ENCODE measurements at places on chromosomes 6 and 20.
A peak's percentile ranks its signal among the peaks of the same experiment; 100 is the strongest.

DNA sequence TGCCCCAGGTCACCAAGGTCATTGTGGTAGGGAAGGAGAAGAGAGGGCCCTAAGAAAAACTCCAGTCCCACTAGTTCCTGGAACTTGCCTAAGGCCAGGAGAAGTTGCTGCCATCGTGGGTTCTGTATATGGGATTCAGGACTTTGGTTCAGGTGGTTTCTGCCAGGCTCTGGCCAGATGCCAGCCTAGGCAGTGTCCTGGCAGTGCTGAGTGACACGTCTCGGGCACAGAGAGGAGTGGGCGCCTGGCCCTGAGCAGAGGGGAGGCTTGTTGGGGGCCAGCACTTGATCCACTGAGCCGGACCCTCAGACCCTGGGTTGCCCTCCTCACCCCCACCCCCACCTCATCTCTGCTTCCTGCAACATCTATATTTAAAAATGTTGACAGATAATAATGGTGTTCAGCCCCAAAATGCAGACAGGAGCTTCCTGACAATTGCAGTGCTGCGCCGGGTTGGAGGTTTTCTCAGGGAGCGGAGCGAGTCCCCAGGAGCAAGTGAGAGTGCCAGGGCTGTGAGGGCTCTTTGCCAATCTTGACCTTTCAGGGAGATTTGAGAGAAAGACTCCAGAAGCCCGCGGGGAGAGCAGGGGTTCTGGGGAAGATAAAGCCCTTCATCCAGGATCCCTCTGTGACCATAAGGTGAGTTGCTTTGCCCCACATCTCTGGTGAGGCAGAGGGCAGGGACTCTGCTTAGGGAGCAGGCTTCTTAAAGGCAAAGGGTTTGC lies 71.9 kb downstream of the PHACTR3 start:
- no peak for DNase-seq

- DNase-seq, result no peak
Measured at GRCh38 chr6:56690519-56691285, 48.0 kb upstream of the DST start.

- no peak for DNase-seq
Measured at GRCh38 chr20:36756496-36756895, 10.6 kb upstream of the NDRG3 start.

DNA sequence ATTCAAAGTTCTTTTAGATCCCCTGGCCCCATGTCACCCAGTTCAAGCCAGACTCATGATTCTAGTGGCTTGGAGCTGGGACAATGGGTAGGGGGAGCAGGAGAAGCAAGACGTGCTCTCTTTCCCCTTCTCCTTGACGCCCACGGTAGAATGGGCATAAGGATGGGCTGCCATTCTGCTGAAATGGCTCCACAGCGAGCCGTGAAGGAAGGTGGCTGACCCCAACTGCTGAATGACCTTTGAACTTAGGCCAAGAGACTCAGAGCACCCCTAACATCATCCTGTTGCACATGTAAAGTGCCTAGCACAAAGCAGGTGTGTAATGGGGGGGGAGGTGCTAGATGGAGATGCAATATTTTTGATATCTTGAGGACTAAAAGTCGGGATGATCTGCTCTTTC lies 15.8 kb upstream of the PTPN1 start:
- no peak for DNase-seq

- DNase-seq, result no peak
Measured at GRCh38 chr6:41680182-41680965, 42.1 kb downstream of the MDFI start.

GRCh38 chr6:11921017-11921438 lies 91.1 kb upstream of the HIVEP1 start:
- DNase-seq, result no peak

DNA sequence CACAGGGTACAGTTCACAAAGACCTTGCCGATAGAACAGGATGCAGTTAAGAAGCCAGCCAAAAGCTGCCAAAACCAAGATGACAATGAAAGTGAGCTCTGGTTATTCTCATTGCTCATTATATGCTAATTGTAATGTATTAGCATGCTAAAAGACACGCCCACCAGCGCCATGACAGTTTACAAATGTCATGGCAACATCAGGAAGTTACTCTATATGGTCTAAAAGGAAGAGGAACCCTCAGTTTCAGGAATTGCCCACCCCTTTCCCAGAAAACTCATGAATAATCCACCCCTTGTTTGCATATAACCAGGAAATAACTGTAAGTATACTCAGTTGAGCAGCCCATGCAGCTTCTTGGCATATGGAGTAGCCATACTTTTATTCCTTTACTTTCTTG lies 748.7 kb downstream of the QKI start:
- DNase-seq, result no peak

DNA sequence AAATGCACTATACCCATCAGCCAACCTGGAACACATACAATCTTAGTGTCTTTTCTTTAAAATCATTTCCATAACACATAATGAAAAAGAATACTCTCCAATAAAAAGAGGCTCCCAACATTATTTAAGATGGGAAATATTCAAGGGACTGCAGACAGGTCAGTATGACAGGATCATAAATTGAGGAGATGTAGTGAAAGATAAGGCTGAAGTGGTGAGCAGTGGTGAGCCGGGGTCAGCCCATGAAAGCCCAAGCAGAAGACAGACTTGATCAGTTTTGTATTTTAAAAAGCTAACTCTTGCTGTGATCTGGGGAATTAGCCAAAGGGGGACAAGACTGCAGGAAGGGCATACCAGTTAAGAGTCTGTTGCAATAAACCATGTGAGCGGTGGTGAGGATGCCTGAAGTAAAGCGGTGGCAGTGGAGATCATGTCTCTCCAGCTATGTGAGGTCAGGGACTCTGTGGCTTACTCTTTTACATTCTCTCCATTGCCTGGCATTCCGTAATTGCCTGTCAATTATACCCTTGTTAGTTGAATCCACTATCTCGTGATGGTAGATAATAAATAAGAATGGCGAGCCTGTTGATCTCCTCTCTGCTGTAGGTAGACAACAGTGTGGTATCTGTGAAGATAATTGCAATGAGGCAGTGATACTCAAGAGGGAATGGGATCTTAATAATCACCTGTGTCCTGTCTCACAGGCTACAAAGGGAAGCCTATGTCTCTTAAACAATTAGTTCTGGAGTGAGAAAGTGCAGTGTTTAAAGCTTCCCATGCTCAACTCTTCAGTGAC lies 97.4 kb downstream of the FILIP1 start:
- no peak for DNase-seq

DNA sequence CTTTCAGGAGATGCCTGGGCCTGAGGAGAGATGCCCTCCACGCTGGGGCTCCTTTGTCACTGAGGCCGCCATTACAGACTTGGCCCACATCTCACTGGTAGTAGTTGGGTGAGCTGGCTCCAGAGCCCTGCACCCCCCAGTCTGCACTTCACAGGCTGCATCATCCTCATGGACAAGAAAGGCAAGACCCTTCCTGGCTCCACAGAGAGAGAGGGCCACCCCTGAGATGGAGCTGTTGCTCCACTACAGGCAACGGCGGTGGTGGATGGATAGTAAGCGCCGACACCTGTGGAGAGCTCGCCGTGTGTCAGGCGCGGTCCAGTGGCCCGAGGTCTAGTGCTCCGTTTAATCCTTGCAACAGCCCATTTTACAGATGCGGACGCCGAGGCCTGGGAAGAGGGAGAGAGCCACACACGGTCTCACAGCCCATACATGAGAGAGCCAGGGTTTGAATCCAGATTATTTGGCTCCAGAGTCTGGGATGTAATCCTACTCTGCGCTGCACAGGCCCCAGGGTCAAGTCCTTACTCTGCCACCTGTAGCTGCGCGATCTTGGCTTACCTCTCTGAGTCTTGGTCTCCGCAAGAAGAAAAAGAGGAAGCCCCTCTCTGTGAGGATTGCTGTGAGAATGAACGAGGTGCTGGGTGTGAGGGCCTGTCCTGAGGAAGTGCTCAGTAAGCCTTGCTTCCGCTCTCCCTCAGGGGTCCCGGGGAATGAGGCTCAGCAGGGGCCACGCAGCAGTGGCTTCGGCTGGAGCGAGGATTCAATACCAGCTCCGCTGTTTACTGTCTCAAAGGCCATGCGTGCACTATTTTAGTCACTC lies 34.5 kb downstream of the SPDEF start:
- no peak for DNase-seq

DNA sequence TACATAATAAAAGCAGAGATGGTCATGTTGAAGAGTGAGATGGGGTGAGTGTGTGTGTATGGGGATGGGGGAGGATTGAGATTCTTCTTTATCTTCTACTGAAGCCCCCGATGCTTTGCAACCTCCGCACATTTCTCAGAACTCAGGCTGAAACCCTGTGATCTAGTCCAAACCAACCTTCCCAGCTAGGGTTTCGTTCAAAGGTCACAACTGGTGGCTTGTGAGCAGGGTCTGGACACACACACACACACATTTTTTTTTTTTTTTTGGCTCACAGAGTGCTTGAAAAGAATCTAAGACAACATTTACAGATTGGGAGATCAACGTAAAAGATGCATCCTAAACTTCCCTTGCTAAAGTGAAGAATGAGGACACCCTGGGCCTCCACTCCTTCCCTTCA lies 225.0 kb upstream of the AGPAT4 start:
- DNase-seq, result no peak

DNA sequence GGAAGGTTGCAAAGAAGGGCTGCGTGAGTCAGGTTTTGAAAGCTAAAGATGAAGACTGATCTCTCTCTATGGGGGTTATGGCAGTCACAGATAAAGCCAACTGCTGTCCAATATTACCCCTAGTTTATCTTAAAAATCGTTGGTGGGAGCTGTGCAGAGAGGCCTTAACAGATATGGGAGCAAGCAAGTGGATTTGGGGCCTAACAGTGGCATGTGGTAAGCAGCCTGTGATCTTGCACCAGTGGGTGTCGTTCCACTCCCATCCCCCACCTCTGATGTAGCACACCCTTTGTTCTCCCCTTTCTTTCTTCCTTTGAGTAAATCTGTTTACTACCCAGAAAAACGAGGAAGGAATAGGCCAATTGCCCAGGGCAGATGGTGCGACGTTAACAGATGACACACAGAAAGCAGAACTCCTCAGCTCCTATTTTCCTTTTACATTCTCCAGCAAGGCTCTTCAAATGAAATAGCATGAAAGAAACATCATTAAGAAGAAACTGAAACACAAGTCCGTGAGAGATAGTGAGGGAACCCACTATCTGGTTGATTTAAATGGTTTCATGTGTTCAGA lies 274.1 kb upstream of the CITED2 start:
- DNase-seq, result no peak

GRCh38 chr6:127030111-127030510 lies 88.4 kb upstream of the RSPO3 start:
- no peak for DNase-seq

- DNase-seq, result no peak
Measured at GRCh38 chr6:4470698-4471210, 305.4 kb upstream of the CDYL start.

DNA sequence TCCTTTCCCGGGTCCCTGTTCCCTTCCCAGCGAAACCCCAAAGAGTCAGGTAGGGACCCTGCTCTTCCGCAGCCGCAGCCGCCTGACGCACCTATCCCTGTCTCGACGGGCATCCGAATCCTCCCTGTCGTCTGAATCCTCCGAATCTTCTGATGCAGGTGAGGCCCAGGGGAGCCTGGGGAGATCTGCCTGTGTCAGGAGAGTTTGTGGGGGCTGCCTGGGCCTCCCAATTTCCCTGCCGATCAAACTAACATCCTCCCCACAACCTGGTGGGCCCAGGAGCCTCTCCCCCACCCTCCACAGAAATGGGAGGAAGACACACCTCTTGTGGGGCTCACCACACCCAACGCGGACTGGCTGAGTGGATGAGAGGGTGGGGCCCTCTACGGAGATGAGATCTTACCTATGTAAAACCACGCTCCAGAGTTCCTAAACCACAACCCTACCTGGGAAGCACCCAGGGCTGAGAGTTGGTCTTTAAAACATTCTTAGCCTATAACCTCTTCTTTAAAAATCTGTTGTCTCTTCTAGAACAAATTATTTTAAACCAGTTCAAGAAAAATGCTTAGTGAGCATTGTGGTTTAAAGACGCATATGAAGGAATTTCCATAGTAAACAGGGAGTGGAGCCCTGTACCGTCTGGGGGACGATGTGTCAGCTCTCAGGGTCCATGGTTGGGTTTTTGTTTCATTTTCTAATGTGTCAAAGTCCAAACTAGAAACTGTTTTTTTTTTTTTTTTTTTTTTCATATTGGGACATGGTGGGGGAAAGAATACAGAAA lies 1.7 kb downstream of the CDC25B start:
- DNase-seq, result no peak

DNA sequence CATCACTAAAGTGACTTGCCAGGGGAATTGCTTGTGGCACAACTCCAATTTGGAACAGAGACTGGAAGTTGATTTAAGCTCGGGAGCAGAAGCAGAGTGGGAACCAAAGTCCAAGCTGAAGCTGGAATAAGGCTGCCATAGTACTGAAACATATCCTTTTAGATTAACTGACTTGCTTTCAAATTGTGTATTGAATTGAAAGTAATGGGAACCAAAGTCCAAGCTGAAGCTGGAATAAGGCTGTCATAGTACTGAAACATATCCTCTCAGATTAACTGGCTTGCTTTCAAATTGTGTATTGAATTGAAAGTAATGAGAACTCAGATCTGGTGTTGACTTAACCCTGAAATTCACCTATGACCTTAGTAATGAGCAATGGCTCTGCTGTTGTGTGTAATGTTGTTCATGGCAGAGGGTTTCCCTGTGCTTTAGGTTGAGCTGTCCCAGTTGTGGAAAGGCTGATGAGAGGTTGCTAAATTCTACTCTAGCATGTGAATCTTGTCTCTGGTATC lies 40.2 kb downstream of the CENPW start:
- DNase-seq, result no peak

- peak; percentile 57 for DNase-seq
Measured at GRCh38 chr6:37141281-37142049, 28.5 kb upstream of the PIM1 start.

DNA sequence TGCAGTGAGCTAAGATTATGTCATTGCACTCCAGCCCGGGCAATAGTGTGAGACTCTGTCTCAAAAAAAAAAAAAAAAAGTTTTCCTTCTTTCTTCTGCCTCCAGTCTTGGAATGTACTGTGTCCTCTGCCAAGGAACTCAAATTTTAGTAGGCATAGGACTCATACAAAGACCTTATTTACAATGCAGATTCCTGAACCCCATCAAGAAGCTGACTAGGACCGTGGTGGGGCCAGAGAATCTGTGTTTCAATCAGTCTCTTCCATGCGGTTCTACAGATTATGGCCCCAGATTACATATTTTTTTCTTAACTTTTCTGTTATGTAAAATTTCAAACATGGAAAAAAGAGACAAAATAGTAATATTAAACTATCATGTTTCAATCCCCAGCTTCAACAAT lies 29.8 kb upstream of the PIM1 start:
- DNase-seq, result no peak

DNA sequence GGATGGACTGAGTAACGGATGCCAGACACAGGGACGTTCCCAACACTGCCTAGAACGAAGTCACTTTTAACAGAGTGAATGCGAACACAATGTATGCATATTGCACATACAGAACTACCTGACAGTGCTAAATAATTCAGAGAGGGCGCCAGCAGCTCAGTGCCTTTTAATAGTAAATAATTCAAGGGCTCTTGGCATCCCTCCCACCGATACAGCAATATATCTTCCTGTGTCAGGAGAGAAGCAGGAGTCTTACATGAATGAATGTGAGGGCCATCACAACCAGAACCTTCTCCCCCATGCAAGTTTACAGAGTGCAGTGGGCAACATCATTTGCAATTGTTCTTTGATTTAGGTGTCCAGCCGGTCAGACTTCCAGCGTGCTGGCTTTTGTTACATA lies 88.4 kb upstream of the KCNG1 start:
- no peak for DNase-seq

- no peak for DNase-seq
Measured at GRCh38 chr6:146194434-146194833, 165.6 kb downstream of the GRM1 start.
